Glutamatergic neuron (in vitro differentiated cells): ENCODE measurements at places on chromosomes 4 and X. TPM values are rescaled to one million over a fixed set of nuclear protein-coding genes. Genes with fewer than 3 reads are reported as not detected.

The NMU gene
- 9.4 TPM for total RNA-seq

- H3K4me3 ChIP-seq = no peak overlapping the region
- peaks cover 4% of the 10 kb centered on the region for H3K4me1 ChIP-seq
- H3K27ac ChIP-seq = no peak overlapping the region
- H3K27me3 ChIP-seq = peaks cover 2% of the 10 kb centered on the region
- H3K36me3 ChIP-seq = no peaks in the 10 kb centered on the region
Measured at GRCh38 chr4:173039617-173040577, 128.7 kb upstream of the GALNT7 start.

The MAGEE2 gene
- not detected for total RNA-seq

DNA sequence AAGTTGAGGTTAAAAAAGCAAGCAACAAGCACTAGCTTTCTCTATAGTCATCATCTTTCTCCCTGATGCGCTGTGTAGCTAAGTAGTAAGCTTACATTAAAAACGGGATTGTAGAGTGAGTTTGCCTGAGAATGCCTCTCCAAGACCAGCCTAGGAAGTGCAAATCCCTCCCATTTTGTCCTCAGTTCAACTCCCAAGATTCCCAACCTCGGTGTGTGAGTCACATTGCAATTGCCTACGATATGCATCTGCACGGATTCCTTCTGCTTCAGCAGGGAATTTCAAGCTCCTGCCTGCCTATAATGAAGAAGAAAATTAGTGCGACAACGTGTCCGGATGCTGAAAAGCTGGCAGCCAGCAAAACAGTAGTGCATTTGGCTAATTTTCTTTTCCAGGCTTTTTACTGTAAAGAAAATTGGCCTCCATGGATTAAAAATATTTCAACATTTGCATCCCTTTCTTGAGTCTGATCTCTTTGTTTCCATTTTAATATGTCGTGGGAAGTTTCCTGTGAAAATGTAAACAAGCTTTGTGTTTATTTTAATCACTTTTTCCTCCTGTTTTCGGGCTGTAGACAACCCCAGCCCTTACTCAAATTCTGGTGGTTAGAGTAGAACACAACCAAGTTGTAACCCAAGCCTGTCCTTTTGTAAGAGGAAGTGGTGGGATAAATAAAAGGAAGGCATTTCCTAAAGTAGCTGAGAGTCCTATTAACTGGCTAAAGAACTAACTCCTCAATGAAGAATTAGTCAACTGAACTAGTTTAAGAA is 58.4 kb upstream of the TET2 start:
- no peaks in the 10 kb centered on the region for H3K27me3 ChIP-seq
- no peak overlapping the region for H3K27ac ChIP-seq
- H3K4me3 ChIP-seq = no peak overlapping the region
- DNase-seq = no peak
- no peaks in the 10 kb centered on the region for H3K4me1 ChIP-seq

The PLA2G12A gene
- total RNA-seq = 16.4 TPM

The ITGB1BP2 gene
- total RNA-seq = 7.8 TPM

DNA sequence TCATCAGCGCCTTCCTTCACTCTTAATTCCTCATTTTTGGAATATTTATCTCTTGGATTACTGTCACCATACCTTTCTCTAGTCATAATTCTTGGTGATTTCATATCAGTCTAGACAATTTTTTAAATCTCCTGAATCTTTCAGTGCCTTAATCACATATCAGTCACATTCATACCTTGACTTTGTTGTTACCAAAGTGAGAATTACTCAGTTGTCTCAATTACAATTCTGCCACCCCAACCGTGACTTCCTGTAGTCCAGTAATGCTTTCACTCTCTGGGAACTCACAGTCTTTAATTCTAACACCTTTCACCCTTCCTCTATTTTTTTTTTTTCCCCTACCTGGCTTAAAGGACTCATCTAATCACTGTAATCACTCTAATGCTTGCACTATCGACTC is 1275.3 kb upstream of the TENM3 start:
- no peak overlapping the region for H3K27ac ChIP-seq
- H3K36me3 ChIP-seq = no peaks in the 10 kb centered on the region
- DNase-seq = no peak
- H3K27me3 ChIP-seq = no peaks in the 10 kb centered on the region
- H3K4me1 ChIP-seq = no peaks in the 10 kb centered on the region

GRCh38 chrX:71534773-71535544 is 2.1 kb downstream of the OGT start:
- H3K4me1 ChIP-seq = peaks cover 1% of the 10 kb centered on the region
- H3K27ac ChIP-seq = peak overlapping the region; percentile 97
- H3K36me3 ChIP-seq = no peaks in the 10 kb centered on the region
- H3K27me3 ChIP-seq = peaks cover 6% of the 10 kb centered on the region

The PLRG1 gene
- total RNA-seq = 79.7 TPM

- no peaks in the 10 kb centered on the region for H3K27me3 ChIP-seq
- DNase-seq = no peak
- no peaks in the 10 kb centered on the region for H3K36me3 ChIP-seq
- no peak overlapping the region for H3K27ac ChIP-seq
- H3K4me3 ChIP-seq = no peak overlapping the region
Measured at GRCh38 chr4:165248102-165248501, 40.7 kb downstream of the KLHL2 start.

The FRMD7 gene
- not detected for total RNA-seq
